ENCODE measurements at places on chromosomes 12 and 14. TPM values are rescaled to one million over a fixed set of nuclear protein-coding genes. Genes with fewer than 3 reads are reported as not detected.
A peak's percentile ranks its signal among the peaks of the same experiment; 100 is the strongest.

The RTN1 gene
- not detected for total RNA-seq

DNA sequence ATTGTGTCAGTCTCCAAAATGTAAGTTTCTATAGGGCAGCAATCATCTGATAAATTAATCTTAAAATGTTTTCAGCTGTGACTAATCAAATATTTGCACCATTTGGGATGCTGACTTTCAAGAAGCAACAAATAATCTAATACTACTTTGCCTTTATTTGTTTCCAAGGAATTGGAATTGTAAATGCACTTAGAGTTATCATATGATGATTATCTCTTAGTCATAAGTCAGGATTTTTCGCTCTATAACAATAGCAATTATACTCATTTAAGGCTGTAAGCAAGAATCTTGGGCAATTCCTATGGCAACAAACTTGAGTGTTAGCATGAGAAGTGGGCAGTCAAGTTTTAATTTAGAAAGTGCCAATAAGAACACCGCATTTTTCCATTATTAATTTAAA is 13.0 kb upstream of the BAZ1A start:
- no peak for DNase-seq

GRCh38 chr12:108854451-108855283 is 2.7 kb downstream of the SSH1 start:
- DNase-seq: no peak

DNA sequence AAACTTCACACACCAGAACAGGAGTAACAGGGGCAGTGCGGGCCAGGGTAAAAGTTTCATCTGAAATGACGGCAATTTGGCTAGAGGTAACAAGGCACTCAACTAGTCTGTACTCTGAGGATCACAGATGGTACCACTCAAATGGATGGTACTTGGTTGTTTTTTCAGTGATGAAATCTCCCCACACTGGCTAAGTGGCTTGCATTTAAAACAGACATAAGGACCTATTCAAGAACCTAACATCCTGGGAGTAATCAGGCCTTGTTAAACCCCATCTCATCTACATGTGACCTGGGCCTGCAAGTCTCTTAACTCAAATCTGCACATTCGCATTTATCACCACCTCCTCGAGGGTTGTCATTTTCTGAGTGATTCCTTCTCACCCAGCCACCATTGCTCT is 90.8 kb downstream of the PRKAB1 start:
- no peak for DNase-seq

DNA sequence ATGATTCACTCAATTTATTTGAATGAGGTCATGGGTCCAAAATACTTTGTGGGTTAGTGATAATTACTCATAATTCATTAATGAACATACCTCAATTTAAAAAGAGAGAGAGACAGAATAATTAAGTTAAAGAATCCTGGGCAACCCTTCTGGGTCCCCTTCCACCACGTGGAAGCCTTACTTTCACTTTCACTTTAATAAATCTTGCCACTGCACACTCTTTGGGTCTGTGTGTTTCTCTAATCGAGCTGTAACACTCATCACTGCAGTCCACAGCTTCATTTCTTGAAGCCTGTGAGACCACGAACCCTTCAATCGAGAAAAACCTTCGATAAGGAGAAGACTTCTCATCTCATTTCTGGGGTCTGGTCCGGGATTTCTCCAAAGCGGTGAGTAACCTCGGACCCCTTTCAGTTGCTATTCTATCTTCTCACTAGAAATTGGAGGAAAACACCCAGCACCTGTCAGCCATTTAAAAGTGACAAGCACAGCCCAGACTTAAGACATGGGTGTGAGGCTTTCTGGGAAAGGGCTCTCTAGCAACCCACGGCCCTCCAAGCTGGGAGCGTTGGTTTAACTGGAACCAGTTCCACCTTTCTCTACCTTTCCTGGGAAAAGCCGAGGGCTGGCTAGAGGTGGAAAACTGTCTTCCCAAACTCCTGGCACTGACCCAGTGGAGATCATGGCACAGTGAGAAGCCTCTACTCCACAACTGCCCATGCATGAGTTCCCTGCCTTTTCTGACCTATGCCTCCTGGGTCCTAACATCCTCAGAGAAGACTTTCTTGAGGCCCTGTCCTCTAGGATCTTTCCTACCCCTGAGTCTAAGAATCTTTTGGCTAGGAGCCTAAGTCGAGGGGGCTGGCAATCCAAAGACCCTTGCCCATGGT is 148.8 kb upstream of the ATF7IP start:
- peak; percentile 4 for DNase-seq

GRCh38 chr12:41443690-41444089 is 255.6 kb downstream of the PDZRN4 start:
- no peak for DNase-seq

DNA sequence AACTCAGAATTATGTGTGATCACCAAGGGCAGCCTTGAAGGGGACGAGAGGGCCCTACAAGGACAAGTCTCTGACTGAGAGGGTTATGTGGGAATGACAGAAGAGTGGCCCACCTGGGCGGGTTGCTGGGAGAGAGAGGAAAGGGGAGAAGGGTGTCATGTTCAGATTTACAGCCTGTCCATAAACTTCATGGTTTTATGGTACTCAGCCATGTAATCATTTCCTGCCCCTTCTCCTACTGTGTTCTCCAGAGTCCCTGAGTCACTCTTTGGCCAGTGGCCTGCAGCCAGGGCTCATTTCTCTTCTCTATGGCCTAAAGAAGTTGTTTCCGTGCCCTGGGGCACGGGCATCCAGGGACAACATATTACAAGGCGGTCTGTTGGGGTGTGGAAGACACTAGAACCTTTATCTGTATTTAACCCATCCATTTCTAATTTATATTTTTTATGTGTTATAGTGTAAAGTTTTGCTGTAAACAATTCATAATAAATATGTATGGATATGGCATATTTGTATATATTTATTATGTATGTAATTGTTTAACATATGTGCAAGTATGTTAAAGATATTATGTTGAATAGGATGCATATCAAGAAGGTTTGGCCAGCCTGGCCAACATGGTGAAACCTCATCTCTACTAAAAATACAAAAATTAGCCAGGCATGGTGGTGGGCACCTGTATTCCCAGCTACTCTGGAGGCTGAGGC is 26.9 kb downstream of the DDX47 start:
- no peak for DNase-seq

Measured in activated naive CD8-positive, alpha-beta T cell treated with anti-CD3 and anti-CD28 coated beads for 36 hours (primary cell).